ENCODE measurements at places on chromosomes 5 and 9. TPM values are rescaled to one million over a fixed set of nuclear protein-coding genes. Genes with fewer than 3 reads are reported as not detected.

DNA sequence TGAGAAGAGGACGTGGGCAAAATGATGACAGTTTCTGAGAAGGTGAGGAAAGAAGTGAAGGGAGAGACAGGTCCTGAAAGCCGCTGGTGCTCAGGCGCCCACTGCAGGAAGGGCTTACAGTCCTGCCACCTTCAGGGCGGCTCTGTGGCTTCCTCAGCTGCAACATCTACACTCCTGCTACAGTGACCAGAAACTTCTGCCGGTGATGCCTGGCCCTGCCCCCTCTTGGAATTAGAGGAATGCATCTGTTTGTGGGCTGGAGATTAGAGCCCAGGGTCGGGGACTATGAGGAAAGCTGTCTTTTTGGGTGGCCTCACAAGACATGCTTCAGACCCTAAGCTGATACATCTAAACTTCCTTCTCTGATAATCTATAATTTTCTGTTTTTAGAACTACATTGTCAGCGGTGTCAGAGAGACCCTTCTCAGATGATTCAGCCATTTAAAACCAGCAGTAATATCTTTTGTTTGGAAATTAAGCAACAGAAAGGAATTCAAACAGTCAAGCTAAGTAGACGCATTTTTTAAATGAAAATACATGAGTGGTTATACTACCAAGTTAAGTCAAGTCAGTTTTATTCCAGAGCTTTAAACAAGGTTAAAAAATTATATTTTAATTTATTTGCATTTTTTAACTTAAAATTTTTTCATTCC is 30.4 kb downstream of the PRDM6 start:
- DNase-seq = peak; percentile 61

- no peak for DNase-seq
These were observed 21.4 kb upstream of the PRR16 start for GRCh38 chr5:120442694-120443093.

DNA sequence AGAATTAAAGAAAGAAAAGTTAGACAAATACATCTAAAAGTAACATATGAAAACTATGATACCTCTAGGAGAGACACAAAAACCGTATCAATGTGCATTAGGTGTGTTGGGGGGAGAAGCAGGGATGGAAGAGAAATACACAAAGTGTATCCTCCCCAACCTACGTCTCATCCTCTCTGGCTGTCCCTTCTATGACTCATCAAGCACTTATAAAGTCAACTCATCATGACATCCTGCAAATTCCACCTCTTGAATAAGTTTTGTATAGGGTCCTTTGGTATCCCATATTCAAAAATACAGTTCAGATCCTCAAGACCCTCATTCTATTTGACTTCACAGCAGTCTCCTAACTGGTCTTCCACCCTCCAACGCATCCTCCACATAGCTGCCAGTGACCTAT is 917.6 kb upstream of the DMAC1 start:
- DNase-seq = no peak

GRCh38 chr9:87160148-87161102 is 213.1 kb upstream of the GAS1 start:
- DNase-seq = no peak

GRCh38 chr5:119578937-119579336 is 50.4 kb upstream of the FAM170A start:
- DNase-seq = peak; percentile 69

GRCh38 chr5:21184581-21184980 is 1196.6 kb upstream of the CDH18 start:
- no peak for DNase-seq

GRCh38 chr5:126054577-126055347 is 368.4 kb upstream of the GRAMD2B start:
- DNase-seq = no peak

- no peak for DNase-seq
These were observed 154.3 kb downstream of the GIN1 start for GRCh38 chr5:102965653-102966052.

DNA sequence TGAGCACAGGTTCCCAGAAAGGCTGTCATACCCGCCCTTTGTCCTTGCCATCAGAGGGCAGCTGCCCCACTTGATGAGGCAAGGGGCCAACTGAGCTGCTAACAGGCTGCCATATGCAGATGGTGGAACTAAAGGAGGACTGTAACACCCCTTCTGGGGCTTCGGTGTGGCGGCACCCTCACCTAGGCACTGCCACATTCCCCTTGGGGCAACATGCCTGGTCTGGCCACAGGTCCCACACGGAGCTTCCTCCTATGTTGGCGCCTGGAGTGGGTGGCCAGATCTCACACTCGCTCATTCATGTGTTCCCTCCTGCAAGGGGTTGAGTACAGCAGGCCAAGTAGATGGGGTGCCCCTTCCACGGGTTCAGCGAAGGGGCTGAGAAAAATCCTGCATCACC is 777.4 kb upstream of the CHD1 start:
- DNase-seq = no peak

DNA sequence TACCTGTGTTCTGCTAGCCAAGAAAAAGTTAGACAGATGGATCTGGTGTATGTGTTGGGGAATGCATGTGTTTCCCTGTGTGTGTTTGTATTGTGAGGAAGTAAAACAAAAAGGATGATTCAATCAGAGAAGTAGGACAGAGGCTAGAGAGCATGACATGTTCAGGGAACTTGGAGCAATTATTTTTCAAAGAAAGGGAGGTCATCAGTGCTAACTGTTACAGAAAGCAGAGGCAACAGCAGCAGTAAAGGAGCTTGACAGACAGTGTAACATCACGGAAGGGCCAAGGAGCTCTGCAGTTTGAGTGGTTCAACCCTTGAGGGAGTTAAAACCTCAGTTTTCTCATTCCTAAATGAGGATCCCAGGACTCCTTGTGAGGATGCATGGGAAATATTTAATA is 13.2 kb downstream of the SPINK1 start:
- no peak for DNase-seq

GRCh38 chr9:133953976-133954709 is 38.0 kb downstream of the VAV2 start:
- no peak for DNase-seq

- no peak for DNase-seq
These were observed 843.7 kb upstream of the WWC1 start for GRCh38 chr5:167447466-167448375.

Gene SRD5A1
- total RNA-seq = 12.4 TPM

Gene RUSC2
- total RNA-seq = 30.5 TPM

Gene ELOVL7
- total RNA-seq = 10.3 TPM

Gene RAPGEF6
- 23.4 TPM for total RNA-seq

Gene NFIB
- total RNA-seq = 70.8 TPM
